Stimulated activated CD8-positive, alpha-beta memory T cell treated with anti-CD3 and anti-CD28 coated beads, Interleukin-2, amount 100 ng/mL, for 1 hour (primary cell): ENCODE measurements at places on chromosomes 4 and X.

- DNase-seq, result no peak
Measured at GRCh38 chr4:173466101-173466500, 63.9 kb downstream of the HAND2 start.

DNA sequence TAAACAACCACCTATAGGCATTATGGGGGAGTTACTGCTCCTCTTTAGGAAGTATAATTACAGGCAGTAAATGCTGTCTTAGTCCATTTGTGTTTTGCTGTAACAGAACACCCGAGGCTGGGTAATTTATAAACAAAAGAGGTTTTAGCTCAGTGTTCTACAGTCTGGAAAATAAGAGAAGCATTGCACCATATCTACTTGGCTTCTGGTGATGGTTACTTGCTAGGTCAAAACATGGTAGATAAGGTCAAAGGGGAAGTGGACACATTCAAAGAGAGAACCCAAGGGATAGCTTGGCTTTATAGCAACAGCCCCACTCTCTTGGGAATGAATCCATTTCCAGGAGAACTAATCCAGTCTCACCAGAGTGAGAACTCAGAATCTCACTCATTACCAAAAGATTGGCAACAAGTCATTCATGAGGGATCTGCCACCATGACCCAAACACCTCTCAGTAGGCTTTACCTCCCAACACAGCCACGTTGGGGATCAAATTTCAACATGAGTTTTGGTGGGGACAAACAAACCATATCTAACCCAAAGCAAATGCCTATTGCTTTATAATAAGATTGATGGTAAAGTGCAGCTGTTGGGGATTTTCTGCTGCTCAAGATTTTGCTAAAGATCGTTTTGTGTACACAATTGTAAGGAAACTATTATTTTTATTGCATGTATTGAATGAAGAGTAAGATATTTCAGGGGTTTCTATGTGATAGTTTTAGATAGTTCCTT is 32.6 kb downstream of the STAG2 start:
- no peak for DNase-seq

- no peak for DNase-seq
Measured at GRCh38 chrX:40632199-40632598, 9.0 kb downstream of the MPC1L start.

GRCh38 chrX:137171626-137172025 is 137.8 kb upstream of the GPR101 start:
- DNase-seq, result no peak

DNA sequence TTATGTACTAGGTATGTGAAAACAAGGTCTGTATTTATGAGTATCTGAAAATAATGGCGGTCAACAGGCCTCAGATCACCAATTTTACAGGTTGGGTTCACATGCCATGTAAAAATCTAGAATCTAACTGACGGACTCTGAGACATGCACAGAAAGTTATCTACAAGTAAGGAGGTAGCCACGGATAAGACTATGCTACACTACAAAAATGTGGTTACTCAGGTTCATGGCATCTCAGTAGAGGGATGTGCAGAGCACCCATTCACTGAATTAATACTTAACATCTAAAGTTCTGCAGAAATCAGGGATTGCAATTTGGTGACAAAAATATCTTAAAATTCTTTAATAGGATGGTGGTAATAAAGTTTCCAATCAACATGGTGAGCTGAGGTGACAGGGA is 155.9 kb downstream of the APBB2 start:
- no peak for DNase-seq
